Stimulated activated CD8-positive, alpha-beta memory T cell treated with anti-CD3 and anti-CD28 coated beads, Interleukin-4, amount 100 ng/mL, for 1 hour (primary cell): ENCODE measurements at places on chromosomes 12 and 14.

GRCh38 chr12:131035245-131035681 is 81.6 kb downstream of the ADGRD1 start:
- no peak for DNase-seq

- no peak for DNase-seq
These were observed 30.4 kb upstream of the SUPT16H start for GRCh38 chr14:21414137-21414631.

DNA sequence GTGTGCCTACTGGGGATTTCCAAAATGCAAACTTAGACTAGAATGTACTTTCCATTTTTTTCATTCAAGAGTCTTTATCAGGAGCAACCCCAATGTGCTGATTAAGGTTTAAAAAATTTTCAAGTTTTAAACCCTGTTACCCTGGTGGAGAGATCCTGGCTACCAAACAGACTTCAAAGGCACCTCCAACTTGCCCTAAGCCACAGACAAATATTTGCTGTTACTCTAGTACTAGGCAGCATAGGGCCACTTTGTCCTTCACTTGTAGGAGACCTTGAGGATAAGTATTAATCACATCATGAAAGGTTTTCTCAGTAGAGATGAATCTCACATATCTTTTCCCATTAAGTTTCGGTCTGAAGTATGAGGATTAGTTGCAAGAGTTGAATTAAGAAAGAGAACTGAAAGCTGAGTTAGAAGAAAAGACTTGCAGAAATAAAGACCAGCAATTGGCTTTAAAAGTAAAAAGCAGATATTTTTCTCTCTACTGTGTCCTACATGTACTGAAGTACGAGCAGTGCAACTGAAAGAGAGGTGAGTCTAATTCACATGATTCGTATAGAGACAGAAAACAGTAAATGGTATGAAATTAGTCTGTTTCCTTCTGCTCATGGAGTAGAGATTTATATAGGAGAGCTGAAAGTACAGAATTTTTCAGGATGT is 28.3 kb downstream of the NTN4 start:
- no peak for DNase-seq

DNA sequence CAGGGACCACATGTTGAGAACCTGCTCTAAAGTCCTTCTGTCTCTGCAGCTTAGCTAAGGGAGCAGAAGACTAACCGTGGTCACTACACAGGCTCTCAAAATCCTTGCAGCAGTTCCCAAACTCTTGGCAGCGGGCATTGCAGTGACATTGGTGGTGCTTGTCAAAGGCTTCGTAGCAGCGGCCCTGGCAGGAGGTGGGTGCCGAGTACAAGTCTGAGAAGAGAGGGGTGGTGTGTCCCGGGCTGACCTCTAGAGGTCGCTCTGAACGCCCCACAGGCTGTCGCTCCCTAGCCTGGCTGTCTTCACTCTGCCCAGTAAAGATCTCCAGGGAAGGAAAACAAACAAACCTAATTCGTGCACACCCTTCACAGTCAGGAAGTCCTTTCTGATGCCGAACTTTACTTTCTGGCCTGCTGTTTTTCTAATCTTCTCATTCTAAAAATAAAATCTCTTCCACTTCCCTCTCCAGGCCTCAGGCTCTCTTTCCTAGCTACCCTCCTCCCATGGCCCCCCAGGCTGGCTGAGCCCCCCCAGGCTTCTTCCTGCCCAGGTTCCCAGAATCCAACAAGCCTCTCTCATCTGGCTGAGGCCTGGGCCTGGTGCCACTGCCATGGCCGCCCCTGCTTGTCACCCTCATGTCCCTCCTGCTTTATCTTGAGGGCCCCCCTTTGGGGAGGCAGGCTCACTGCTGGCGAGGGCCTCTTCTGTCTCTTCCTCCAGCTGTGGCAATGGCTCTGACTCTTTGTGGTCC is 7.7 kb downstream of the ENDOU start:
- no peak for DNase-seq

DNA sequence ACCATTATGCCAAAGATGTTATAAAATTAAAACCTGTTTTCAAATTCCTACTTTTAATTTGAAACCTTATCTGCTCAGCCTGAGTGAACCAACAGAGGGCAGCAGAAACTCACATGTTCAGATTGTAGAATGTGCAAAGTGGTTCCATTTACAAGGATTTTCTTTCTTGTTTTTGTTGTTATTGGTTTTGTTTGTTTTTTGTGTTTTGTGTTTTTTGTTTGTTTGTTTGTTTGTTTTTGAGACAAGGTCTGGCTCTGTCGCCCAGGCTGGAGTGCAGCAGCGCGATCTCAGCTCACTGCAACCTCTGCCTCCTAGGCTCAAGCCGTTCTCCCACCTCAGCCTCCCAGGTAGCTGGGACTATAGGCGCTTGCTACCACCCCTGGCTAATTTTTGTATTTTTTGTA is 22.8 kb upstream of the GARIN2 start:
- peak; percentile 5 for DNase-seq

DNA sequence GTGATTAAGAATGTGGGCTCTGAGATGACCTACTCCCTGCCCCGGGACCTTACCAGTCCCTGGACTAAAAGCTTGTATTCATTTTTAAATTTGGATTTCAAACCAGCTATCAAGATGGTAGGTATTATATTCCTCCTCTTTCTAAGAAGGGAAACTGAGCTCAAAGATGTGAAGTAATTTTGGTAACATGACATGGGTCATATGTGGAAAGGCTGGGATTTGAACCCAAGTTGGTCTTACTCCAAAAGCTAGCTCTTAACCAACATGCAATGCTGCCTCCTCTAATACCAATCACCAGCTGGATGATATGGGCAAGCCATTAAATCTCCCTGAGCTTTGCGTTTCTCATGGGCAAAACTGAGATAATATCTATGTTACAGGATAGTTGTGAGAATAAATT is 166.4 kb upstream of the SLC38A2 start:
- DNase-seq = no peak

DNA sequence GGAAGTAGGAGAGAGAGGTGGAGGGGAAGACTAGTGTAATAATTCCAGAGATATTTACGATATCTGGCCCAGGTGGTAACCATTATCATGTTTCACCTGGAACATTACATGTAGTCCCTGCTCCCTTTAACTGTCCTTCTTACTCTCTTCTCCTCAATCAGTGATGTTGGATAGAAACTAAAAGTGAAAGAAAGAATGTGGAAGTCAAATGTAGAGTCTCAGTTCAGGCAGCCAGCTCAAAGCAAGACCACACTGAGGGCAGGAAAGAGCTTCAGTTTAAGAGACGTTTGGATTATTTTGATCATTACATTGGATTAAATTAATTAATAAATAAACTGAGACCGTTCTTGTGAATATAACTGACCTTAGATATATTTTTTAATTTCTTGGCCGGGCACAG is 594.4 kb downstream of the FLRT2 start:
- DNase-seq = no peak

DNA sequence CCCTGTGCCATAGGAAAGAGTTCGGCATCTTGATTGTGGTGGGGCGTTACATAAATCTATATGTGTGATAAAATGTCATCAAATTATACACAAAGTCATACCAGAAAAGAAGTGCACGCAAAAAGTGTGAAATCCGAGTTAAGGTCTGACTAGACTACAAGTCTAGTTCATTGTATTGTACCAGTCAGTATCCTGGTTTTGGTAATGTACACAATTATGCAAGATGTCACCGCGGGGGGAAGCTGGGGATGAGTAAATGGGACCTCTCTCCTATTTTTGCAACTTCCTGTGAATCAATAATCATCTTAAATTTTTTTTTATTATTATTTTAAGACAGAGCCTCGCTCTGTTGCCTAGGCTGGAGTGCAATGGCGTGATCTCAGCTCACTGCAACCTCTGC is 43.2 kb upstream of the BCL11B start:
- no peak for DNase-seq

DNA sequence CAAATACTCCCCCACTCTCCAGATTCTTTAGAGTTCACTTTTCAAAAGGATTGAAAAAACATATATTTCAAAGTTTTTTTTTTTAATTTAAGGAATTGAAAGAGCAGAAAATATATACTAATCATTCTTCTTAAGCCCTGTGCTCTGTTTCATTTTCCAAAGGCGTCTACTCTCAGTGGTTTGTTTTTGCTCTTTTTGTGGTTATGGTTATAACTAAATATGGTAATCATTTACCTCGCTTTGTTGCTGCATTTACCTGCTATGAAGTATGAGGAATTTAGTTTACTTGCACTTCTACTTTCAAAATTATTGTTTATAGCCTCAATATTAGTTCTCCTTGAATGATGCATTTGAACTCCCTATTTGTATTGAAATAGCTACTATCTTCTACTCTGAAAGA is 55.9 kb upstream of the LRRK2 start:
- no peak for DNase-seq

GRCh38 chr12:16130343-16130742 is 147.1 kb downstream of the SLC15A5 start:
- no peak for DNase-seq

DNA sequence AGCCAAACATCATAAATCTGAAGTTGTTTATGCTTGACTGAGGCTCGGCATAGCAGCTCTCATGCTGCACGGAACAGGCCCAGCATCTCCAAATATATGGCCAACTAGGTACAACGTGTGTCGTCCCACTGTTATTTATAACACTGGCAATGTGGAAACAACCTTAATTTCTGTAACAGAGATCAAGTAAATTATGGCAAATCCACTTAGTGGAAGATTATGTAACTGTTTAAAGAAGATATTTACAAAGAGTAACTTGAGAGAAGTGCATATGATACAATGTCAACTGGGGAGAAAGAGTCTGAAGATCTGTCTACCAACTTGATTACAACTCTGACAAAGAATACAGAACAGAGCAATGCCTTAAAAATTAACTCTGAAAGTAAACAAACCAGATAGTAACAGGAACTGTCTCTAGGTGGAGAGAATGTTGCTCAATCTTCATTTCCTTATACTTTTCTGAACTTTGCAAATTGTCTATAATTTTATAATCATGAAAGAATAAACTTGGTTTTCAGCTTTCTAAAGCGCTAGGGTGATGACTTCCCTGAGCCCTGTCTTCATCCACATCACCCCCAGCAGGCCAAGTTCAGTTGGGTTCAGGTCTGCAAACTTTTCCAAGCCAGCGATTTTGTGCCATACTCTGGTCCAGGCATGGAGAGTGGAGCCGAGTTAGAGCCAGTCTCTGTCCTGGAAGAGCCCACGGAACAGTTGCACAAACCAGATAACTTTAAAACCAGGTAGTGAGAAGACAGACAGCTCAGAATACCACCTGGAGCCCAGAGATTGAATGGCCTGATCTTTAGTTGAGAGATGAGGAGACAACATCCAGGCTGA is 44.3 kb upstream of the BDKRB2 start:
- DNase-seq = no peak
